ENCODE measurements at places on chromosomes 1 and 21.

DNA sequence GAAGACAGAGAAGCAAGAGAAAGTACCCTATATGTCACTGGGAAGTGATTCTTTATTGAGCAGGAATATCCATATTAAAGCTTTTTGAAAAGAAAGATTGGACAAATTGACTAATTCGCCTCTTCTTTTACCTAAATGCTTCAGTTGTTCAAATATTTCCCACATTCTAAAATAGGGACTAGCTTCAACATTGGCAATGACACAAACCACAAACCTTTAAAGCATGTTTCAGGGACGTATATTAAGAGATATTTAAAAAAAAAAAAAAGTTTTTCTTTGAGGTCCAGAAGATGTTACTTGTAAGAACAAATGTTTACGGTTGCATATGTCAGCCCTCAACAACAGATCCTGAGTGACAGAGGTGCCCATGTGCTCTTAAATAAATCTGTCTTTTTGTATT is 235.0 kb upstream of the NFIA start:
- DNase-seq = no peak

DNA sequence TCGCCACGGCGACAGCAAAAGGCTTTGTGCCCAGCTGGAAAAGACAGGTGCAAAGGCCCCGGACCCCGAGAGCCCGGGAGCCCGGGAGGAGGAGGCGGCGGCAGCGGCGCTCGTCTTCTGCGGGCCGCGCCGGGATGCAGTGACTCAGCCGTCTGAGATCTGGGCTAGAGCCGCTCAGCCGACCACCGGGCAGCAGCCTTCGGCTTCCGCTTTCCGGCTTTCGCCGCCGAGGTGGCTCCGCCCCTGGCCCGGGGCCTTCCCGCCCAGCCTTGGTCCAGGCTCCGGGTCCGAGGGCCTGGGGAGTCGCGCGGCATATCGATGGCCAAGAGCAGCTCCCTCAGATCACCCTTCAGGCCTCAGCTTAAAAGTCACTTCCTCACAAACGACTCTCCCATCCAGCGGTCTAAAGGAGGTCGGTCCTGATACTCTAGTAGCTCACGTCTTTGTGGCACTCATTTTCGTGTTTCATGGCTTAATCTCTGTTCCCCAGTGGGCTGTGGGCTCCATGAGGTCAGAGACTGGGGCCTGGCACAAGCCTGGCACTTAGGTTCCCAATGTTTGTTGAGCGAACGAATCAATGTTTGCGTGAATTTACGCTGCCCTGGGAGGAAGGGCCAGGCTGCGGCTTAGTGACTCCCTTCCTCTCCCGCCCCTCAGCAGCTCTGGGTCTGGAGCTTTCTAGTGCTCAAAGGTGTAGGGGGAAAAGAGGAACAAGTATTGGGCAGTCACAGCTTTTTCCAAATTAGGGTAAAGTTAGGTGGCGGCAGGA is at the start of gene PHTF1:
Gene PHTF1 (minus strand): TSS at position 154 of the 769 bp plus-strand sequence. CDS start 783 bp downstream, outside the sequence.
- DNase-seq = peak; percentile 94

GRCh38 chr1:173005196-173005864 is 45.4 kb downstream of the TNFSF18 start:
- no peak for DNase-seq

- no peak for DNase-seq
Observed at GRCh38 chr1:111476761-111477309, 3.1 kb downstream of the C1orf162 start.

GRCh38 chr1:100219883-100220282 is 29.8 kb downstream of the DBT start:
- DNase-seq = no peak

GRCh38 chr1:37731312-37732019 is 33.5 kb downstream of the EPHA10 start:
- peak; percentile 26 for DNase-seq

GRCh38 chr1:177854951-177855350 is 114.9 kb downstream of the SEC16B start:
- DNase-seq = no peak

- no peak for DNase-seq
Observed at GRCh38 chr1:95072117-95072516, 634 bp downstream of the ALG14 start.

- no peak for DNase-seq
Observed at GRCh38 chr1:185440877-185441276, 123.8 kb upstream of the IVNS1ABP start.

GRCh38 chr1:223631473-223631872 is 34.0 kb downstream of the CAPN8 start:
- no peak for DNase-seq

Data from islet precursor cell (in vitro differentiated cells).